ENCODE measurements at places on chromosomes 11 and 22.

- DNase-seq: no peak
Measured at GRCh38 chr11:102330231-102330630, 12.9 kb downstream of the BIRC3 start.

DNA sequence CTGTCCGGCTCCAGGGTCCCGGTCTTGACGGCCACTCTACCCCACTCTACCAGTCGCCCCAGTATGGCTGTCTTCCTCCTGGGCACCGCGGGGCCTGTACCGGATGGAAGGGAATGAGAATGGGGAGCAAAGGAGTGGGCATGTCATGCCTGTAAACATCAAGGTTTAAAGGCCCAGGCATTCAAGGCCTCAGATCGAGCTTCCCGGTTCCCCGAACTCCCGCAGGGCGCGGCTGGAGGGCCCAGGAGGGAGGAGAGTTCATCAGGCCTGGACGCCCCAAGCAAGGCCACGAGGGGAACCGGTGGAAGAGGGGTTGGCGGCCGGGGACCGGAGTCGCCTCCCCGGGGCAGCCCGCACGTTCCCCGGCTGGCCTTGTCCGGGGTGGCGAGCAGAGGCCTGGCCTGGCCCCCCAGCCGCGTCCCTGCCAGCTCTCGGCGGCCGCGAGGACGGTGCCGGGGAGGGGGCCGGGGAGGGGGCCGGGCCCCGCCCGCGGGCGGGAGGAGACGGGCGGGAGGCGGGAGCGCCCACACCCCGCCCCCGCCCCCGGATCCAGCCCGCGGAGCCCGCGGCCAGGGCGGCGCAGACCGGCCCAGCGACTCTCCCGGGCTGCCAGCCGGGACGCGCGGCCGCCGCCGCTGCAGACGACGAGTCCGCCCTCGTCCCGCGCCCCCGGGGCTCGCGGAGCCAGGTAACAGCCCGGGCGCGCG is at the start of gene CDC42EP1:
CDC42EP1 (plus strand) TSS at position 580 of the 707 bp plus-strand sequence. CDS start 5,870 bp downstream, outside the sequence.
- DNase-seq: no peak

DNA sequence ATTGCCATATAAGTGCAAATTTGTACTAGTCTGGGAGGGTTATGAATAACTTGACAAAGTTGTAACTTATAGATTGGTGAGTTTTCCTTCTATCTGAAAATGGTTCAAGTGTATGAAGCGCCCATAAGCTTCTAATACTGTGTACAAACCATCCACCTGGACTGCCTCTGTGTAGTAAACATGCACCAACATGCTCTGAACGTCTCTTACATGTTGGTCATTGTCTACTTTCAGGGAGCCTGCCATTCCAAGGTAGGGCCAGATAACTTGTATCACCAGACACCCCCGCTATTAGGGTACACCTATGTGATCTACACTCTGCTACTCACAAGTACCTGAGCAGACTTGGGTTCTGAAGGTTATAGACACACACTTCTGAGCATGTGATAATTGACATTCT is 735.5 kb upstream of the API5 start:
- DNase-seq: no peak

- peak; percentile 31 for DNase-seq
Measured at GRCh38 chr22:38317995-38318715, 922 bp upstream of the CSNK1E start.

DNA sequence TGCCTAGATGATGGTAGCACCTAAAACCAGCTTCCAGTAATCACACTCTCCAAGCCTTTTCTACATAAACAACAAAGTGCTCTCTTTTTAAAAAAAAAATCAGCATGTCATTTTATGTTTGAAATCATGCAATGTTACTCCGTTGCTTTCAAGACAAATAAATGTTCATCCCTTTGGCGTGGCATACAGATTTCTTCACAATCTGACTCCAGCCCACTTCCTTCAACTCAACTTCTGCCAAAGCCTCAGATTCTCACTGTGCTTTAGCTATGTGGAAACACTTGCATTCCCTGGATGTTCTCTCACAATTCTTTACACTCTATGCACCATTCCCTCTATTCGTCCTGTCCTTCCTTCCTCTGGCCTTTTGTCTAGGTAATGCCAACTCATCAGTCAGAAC is 206.3 kb upstream of the BLID start:
- DNase-seq: no peak

DNA sequence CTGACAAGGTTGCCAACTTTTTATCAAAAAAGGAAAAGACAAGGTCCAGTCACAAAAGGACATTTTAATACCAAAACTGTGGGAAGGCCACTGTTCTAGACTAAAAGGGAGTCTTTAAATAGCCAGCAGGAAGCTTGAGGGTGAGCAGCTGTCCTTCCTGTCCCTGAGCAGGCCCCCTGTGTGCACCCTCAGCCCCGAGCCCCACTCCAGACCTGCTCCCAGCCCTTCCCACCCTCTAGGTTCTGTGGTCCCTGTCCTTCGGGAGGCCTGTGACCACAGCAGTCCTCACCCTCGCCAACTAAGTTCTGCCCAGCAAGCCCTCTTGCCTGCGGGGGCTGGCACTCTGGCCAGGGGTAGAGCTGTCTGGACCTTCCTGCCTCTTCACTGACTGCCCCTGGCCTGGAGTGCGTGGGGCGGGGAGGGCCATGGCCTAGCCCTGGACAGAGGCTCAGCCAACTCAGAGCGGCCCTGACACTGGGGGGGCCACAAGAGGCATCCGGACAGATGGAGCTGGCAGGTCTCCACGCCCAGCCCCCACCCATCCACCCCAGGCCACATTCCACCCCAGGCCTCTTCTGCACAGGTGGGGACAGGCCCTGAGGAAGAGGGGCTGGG is 1.6 kb upstream of the PLXNB2 start:
- no peak for DNase-seq

All from DMS79 treated with DMSO at 0.1 percent for 48 hours (cell line).